ENCODE measurements at places on chromosomes 7 and 10.

DNA sequence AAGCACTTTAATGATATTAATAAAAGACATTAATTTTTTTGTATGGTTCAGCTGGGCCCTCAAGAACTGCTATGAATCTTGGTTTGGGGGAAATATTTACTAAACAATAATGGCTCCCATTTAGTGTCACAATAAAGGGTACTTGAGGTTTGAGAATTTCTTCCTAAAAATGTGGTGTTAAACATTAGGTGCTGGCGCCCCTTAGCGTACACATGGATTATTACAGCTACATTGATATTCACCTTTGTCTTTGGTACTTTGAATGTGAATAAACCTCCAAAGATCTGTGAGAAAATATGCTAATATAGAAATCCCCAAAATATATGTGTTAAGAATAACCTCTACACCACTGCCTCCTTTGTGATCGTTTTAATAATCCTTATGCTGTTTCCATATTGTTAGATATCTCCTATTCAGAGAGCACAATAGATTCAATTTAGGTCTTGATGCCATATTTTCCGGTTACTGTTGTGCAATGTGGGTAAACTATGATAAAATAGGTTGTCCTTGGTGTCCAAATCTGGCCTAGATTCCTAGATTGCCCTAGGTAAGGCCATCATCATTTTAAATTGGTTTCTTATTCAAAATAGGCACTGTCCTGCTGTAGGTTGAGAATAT lies 161.8 kb upstream of the CACNA2D1 start:
- no peak for DNase-seq

DNA sequence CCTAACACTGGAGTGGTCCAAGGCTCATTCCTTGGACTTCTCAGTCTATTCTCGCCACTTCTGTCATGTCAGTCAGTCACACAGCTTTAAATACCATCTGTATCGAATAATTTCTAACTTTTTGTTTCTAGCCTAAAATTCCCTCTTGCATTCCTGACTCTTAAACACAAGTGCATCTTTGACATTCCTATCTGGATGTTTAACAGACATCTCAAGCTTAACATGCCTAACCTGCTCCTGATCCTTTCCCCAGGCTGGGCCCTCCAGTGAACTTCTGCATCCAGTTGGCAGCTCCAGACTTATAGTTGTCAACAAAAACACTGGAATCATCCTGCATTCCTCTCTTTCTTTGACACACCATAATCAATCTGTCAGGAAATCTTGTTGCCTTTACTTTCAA lies 4.5 kb upstream of the ABCB4 start:
- DNase-seq: no peak

DNA sequence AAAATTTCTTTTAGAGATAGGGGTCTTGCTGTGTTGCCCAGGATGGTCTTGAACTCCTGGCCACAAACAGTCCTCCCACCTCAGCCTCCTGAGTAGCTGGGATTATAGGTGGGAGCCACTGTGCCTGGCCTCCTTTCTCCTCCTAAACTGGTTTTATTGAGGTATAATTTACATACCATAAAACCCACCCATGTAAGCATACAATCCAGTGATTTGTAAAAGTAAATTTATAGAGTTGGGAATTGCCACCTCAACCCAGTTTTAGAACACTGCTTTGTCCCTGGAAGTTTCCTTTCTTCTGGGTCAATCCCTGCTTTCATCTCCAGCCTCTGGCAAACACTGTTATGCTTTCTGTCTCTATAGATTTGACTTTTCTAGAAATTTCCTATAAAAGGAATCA lies 49.0 kb downstream of the CNNM2 start:
- DNase-seq: no peak

GRCh38 chr7:120402079-120402767 lies 129.2 kb downstream of the KCND2 start:
- DNase-seq: no peak

GRCh38 chr7:71361451-71362032 lies 229.6 kb downstream of the GALNT17 start:
- no peak for DNase-seq

- no peak for DNase-seq
Measured at GRCh38 chr10:7541137-7542087, 125.4 kb downstream of the ITIH5 start.

GRCh38 chr7:144454-144826 lies 47.9 kb upstream of the FAM20C start:
- no peak for DNase-seq

- DNase-seq: no peak
Measured at GRCh38 chr7:3760651-3761050, 459.6 kb downstream of the SDK1 start.

DNA sequence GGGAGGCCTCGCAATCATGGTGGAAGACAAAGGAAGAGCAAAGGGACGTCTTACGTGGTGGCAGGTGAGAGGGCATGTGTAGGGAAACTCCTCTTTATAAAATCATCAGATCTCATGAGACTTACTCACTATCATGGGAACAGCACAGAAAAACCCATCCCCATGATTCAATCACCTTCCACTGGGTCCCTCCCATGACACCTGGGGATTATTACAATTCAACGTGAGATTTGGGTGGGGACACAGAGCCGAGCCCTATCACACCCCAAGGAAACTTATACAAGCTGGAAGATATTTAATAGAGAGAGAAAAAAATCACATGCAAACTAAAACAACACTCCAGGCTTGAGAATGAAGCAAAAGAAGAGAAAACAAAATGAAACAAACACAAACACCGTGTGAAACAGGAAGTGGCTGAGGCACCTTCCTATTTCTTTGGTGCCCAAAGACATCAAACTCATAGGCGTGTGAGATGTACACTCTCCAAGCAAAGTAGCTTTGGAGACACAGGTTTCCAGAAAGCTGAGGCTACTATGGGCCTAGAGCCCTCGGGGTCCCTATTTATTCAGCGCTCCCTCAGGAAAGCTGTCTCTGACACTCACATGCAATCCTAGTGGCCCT lies 97.2 kb downstream of the PRKCQ start:
- DNase-seq: no peak

- DNase-seq: no peak
Measured at GRCh38 chr10:50552308-50552707, 71.4 kb downstream of the SGMS1 start.

GRCh38 chr10:46525177-46525823 lies 31.2 kb downstream of the GPRIN2 start:
- DNase-seq: peak; percentile 0

DNA sequence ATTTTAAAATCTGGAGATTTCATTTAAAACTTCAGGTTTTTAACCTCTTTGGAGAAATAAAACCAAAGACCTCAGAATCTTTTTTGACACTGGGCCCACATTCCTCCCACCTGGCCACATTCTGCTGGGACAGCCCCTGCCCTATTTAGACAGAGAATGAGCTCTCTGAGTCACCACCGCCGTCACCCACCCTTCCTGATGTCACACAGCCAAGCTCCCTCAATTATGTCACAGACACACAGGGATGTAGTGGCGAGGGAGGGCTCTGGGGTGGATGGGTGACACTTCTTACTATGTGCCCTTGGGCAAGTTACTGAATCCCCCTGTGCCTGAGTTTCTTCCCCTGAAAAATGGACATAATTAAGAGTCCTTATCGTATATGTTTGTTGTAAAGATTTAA lies 162.6 kb downstream of the RAB11FIP2 start:
- no peak for DNase-seq

GRCh38 chr10:9331583-9332008 lies 1277.1 kb downstream of the GATA3 start:
- no peak for DNase-seq

DNA sequence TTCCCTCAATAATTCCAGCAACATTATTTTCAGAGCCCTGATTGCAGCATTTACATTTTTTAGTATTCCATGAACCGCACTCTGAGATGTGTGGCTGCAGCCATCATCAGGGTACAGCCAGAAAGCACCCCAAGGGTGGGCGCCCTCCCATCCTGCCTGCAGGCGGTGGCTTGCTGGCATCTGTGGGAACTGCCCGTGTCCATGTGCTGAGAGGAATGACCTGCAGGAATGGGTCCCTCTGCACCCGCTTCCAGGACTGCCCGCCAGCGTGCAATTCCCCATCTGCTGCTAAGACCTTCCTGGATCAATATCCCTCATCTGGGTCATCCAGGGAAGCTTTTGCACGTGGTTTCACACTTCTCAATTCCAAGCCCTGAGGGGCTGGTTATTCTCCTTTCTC lies 32.8 kb upstream of the NUB1 start:
- no peak for DNase-seq

DNA sequence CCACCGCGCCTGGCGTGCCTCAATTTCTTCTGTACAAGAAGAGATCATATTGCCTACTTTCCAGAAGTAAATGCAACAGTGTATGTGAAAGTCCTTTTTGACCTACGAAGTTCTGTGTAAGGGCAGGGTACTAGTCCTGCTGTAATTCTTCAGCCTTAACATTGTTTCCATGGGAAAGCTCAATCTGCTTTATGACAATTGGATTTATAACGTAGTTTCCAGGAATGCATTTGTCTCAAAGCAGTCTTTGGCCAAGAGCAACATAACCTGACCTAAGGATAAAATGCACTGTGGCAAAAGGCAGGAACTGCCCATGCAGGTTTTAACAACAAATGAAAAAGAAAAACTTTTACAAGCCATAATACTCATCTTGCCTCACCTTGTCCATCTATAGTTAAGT lies 108.1 kb upstream of the PODXL start:
- DNase-seq: no peak

DNA sequence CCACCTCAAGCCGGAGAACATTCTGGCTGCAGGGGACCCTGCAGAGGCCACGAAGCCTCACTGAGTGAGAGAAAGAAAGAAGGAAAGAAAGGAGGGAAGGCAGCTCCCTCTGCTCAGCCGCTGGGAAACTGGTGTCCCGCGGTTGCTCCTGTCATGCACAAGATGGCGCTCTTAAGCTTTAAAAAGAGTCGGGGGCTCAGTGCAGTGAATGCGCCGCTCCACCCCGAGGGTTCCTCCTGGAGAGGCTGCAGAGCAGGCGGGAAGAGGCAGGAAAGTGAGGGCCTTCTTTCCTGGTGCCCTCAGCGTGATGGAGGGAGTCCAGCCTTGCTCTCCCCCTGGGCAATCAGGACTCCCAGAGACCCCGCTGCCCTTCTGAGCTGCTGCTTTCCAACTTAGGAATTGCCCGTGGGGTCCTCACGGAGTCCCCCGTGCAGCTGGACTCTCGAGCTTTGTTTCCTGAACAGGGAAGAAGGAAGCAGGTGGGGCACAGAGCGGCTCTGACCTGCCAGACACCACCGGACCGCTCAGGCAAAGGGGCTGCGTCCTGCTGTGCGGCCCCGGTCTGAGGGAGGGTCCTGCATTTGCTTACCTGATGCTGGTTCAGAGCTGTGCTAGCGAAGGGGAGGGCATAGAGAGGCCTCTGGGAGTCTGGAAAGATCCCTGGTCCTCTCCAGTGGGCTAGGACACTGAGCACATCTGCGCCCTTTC lies 141.9 kb upstream of the MKI67 start:
- DNase-seq: no peak

DNA sequence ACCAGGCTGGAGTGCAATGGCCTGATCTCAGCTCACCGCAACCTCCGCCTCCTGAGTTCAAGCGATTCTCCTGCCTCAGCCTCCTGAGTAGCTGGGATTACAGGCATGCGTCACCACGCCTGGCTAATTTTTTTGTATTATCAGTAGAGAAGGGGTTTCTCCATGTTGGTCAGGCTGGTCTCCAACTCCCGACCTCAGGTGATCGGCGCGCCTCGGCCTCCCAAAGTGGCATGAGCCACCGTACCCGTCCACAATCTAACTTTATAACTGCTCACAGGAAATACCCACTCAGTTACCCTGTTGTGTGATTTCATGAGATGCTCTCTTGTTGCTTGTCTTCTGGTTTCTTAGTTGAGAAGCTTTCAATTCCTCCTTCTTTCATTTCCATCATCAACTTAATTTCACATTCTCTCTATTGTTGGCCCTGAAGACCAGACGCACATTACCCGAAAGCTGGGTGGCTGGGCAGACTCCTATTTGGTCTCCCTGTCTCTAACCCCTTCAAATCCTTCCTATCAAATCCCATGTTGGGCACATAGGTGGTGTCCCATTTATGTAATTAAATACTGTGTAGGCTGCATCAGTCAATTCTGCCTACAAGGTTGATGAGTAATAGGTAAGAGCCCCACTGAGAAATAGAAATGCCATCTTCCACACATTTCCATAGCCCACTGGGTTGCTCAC lies 1.1 kb upstream of the GSTO2 start:
- DNase-seq: no peak

DNA sequence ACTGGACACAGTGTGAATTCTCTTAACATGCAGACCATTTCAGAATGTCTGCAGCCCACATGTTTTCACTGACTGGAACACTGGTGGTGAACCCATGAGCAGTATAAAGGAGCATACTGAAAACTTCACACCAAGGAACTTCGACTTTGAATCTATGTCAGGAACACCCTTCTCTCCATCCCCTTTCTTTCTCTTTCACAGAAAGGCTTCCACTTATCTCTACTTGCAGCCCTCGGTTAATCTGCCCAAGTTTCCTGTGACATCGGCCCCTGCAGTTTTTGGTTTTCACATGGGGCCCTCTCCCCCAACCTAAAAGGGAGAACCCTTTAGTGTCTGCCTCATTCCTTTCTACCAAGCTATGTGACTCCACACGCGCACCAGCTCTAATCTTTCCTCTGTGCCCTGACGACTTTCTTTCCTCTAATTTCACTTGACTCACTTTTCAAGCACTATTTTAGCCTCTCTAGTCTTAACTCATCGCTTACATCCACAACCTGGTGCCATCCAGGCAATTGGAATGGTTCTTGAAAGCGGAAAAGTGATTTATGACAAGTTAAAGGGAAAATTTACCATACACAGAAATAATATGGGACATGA lies 70.1 kb downstream of the RELN start:
- no peak for DNase-seq

DNA sequence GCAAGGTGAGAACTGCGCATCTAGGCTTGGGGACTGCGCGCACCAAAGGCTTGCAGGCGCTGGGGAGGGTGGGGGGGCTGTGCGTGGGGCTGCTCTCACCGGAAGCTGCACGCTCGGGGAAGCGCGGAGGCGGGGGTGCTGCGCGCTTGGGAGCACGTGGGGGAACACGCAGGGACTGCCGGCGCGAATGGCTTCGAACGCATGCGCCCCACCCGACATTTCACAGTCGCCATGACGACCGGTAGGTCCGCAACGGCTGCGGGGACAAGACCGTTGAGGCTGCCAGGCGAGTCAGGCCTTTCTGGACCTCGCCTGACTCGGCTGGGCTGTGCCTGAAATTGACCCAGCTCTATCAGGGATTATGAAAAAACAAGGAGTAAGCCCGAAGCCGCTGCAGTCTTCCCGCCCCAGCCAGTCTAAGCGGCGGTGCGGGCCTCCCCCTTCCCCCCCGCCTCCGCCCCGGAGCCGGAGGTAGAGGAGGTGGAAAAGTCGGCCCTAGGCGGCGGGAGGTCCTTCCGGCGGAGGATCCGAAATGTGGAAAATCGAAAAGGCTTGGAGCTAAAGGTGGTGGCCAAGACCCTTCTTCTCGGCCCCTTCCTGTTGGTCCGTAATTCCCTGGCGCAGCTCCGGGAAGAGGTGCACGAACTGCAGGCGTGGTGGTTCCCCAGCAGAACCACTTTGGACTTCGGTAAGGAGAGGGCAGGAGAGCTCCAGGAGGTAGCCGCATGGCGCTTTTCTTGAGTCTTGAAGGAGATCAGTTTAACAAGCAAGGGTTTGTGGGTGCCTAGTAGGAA lies 34.9 kb upstream of the STEAP1 start:
- no peak for DNase-seq

GRCh38 chr7:108308276-108308675 lies 148.0 kb downstream of the NRCAM start:
- no peak for DNase-seq
